Left hindlimb (tissue), 1 donor: ENCODE measurements at places on chromosomes 5 and 9.

DNA sequence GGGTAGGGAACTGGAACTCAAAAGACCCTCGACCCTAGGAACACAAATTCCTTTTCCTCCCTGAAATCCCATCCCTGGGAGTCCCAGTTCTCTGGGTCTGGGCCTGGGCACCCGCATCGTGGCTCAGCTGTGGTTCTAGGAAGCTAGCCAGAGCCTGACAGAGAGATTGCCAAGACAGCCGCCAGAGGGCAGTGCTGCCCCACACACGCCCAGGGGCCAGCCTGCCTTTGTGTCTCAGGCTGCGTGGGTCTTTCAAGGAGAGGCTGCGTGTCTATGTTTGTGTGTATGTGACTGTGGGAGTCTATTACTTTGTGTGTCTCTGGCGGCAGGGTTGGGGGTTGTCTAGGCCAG is 32.0 kb upstream of the TTLL11 start:
- DNase-seq: peak; percentile 84

DNA sequence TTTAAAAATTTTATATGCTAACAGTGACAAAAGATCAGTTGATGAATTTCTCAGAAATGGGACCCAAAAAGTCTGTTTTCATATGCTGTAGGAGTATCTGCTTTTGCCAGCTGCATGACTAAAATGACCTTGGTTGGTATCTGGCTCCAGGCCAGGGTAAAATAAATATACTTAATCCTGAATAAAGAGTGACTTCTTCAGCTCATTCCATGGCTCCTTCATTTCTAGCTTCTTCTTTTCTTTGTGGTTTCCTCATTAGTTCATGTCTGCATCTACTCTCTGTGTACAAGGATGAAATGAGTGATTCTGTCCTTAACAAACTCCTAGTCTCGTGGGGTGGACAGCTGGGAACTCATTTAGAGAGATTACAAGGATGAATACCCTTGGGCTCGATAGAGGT is 36.0 kb downstream of the RCL1 start:
- DNase-seq: no peak

DNA sequence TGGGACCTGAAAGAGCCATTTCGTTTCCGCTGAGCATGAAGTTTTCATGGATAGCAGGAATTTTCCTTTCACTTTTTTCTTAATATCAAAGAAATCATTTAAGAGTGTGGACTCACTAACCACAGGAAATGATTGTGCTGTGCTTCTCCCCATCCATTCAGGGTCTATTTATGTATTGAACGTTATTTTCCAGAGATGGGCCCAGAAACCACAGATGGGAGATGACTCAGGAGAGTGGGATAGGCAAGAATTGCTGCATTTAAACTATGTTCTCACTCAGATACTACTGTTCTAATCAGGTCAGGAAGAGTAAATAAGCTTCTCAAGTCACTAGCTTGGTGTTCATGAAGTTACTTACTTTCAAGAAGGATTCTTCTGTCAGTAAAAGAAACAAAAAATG is 763.8 kb downstream of the DTWD2 start:
- DNase-seq: no peak

DNA sequence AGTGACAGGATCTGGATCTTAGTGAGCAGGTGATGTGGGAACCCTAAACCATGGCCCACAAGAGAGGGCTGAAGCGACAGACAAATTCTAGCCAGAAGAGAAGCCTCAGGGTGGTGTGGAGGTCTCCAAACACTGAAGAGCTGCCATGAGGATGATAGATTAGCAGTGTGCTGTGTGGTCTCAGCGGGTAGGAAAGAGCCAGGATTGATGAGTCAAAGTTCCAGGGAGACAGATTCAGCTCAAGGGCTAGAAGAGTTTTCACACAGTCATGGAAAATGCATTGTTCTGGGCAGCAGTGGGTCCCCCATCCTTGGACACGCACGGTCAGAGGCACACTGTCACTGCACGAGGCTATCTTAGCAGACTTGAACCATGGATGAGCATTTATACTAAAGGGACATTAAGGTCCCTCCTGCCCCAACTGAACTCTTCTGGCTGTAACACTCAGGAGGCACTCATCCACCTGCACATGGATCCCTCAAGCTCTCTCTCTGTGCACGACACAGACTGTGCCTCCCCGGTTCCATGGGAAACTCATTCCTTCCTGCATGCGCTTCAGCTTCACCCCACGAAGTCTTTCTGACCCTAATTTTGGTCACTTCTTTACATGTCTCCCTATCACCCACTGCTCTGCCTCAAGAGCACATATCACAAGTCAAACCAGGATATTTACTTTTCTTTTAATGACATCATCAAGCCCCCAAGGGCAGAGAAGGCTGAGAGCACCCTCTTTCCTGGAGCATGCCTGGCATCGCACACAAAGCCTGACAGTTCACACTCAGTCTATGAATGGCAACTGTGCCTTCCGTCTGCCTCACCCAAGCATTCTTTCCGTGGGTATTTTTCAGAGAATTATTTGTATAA is 84.8 kb downstream of the TLE1 start:
- no peak for DNase-seq
